GM10248 (cell line): ENCODE measurements at places on chromosomes 2 and 18.
A peak's percentile ranks its signal among the peaks of the same experiment; 100 is the strongest.

- no peak for DNase-seq
Observed at GRCh38 chr2:241199286-241199685, 10.8 kb downstream of the ANO7 start.

DNA sequence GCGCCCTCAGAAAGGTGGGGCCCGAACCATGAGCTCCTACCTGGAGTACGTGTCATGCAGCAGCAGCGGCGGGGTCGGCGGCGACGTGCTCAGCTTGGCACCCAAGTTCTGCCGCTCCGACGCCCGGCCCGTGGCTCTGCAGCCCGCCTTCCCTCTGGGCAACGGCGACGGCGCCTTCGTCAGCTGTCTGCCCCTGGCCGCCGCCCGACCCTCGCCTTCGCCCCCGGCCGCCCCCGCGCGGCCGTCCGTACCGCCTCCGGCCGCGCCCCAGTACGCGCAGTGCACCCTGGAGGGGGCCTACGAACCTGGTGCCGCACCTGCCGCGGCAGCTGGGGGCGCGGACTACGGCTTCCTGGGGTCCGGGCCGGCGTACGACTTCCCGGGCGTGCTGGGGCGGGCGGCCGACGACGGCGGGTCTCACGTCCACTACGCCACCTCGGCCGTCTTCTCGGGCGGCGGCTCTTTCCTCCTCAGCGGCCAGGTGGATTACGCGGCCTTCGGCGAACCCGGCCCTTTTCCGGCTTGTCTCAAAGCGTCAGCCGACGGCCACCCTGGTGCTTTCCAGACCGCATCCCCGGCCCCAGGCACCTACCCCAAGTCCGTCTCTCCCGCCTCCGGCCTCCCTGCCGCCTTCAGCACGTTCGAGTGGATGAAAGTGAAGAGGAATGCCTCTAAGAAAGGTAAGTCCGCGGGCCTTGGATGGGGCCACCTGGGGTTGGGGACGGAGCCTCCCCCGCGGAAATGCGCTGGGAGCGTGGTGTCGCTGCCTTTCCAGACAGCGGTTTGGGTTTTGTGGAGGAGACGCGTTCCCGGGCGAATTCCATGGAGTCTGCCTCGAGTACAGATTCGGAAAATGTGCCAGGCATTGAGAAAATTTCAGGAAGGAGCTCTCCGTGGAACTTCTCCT, 559 bp downstream of the HOXD1 start:
- no peak for DNase-seq

DNA sequence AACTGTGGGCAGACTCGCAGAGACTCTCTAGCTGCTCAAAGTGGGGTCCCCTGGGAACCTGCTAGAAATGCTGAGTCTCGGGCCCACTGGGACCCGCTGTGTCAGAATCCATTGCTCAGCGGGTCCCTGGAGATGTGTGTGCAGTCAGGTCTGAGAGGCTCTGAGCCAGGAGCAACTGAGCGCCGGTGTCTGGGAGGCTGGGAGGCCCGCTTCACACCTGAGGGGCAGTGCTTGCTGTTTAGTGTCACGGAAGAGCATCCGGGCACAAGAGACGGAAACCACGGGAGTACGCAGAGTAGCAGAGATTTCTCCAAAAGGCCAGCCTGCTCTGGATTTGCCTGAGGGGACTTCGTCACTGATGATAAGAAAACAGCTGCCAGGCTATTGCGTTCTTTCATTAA, 70.1 kb downstream of the EDAR start:
- DNase-seq: no peak

DNA sequence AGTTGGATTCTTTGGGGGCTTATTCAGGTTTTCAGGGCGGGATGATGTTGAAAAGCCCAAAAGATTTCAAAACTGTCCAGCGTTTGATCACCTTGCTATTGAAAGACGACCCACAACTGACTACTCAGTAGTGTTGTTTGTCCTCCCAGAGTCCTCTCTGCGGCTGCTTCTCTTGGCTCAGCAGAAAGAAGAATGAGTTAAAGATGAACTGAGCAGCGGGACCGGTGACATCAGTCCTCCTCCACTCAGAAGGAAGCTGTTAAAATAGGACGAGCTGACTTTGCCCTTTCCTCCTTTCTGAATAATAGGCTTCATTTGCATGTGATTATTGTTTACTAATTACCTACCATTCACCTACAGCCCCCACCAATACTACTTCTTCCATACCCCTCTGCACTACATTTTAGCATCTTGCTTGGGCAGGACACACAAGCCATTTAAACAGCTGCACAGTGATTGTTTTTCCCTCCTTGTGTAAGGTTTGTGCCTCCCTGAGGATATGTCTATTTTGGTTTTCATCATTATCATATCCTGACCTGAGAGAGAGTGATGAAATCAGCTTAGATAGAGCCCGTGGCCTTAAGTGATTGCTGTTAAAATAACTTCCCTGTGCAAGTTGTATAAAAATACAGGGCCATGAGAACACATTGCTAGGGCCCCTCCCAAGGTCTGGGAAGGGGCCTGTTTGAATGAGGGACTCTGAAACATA, 261.8 kb downstream of the FHOD3 start:
- DNase-seq: no peak

- no peak for DNase-seq
Observed at GRCh38 chr2:200131307-200131706, 175.2 kb upstream of the SPATS2L start.

DNA sequence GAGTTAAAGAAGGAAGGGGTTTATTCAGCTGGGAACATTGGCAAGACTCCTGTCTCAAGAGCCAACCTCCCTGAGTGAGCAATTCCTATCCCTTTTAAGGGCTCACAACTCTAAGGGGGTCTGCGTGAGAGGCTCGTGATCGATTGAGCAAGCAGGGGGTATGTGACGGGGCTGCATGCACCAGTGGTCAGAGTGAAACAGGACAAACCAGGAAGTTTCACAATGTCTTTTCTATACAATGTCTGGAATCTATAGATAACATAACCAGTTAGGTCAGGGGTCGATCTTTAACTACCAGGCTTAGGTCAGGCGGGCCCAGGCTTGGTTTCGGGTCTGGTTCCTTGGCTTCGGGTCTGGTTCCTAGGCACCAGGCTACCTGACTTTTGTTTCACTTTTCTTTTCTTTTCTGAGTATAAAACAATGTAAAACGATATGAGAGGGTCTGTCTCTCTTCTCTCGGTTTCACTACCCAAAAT, 30.1 kb upstream of the LIPG start:
- DNase-seq: no peak

DNA sequence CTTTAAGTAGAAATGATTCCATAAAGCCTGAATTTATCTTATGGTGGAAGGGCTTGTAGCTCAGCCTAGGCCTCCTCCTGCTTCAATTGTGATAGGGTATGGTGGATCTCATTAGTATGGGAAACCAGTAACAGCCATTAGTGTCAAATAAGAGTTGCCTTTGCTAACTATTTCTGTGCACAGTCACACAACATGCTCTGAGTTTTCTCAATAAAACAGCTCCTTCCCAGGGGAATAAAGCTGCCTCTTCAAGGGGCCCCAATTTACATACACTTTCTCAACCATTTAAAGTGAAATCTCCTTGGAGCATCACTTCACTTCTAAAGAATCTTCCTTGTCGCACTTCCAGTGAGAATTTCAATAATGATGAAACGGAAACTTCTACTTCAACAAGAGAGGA, 53.4 kb downstream of the KLF7 start:
- no peak for DNase-seq

DNA sequence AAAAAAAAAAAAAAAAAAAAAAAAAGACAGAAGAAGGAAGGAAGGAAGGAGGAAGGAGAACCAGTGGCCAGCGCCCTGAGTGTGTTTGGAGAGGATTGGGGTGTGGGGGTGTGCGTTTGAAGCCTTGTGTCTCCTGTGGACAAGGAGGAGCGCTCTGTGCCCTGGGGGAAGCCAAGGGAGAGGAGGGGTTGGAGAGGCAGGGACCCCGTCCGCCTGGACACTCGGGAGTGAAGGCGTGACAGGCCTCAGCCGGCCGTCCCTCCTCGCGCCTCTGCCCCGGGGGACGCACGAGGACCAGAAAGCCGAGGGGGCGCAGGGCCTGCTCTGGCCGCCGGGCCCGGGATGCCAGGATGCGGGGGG, 44.9 kb downstream of the SERTAD2 start:
- no peak for DNase-seq

- DNase-seq: peak; percentile 50
Observed at GRCh38 chr2:174593574-174594203, 3.9 kb downstream of the WIPF1 start.

GRCh38 chr2:98793897-98794830, 63.2 kb upstream of the MGAT4A start:
- DNase-seq: no peak

GRCh38 chr2:3823748-3824147, 120.4 kb downstream of the DCDC2C start:
- DNase-seq: no peak

DNA sequence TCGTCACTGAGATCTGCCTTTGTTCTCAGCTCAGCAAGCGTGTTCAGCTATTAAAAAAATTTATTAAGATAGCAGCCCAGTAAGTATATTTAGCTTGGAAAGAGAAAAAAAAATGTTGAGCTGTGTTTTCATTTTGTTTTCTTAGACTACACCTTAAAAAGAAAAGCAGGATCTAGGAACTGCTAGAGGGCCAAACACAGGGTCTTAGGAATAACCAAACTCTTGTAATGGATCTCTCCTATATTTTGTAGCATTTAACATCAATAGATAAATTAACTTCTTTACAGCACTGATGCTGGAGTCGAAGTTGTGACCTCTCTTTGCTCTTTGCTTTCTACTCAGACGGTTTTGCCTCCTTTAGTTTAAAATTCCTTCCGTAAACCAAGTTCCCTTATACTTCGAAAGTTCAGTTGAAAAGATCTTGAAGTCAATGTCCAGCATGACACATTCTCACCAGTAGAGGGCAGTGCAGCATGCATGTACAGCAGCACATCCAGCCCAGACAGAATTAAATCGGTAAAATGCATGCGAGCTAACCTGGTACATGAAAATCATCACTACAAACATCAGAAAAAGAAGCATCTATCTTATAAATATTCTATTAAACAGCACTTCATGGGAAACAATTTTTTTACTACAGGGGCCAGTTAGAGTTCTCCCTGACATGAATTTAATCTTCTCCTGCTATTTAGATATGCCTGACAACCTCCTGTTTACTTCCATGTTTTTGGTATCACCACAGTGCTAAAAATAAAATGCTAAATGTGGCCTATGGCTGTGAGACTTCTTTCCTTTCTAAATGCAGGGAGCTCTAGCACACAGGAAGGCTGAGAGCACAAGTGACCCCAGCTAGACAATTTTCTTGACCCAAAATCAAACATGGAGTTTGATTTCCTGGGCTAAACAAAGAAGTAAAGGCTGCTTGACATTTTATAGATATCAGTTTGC, 48.2 kb upstream of the MAP3K20 start:
- DNase-seq: peak; percentile 64

- no peak for DNase-seq
Observed at GRCh38 chr2:24507549-24507948, 16.5 kb downstream of the NCOA1 start.

- DNase-seq: no peak
Observed at GRCh38 chr2:74418312-74418711, 3.1 kb downstream of the C2orf81 start.

- DNase-seq: no peak
Observed at GRCh38 chr2:2686222-2686621, 355.1 kb upstream of the MYT1L start.

GRCh38 chr2:158818511-158818910, 23.4 kb downstream of the DAPL1 start:
- DNase-seq: no peak

DNA sequence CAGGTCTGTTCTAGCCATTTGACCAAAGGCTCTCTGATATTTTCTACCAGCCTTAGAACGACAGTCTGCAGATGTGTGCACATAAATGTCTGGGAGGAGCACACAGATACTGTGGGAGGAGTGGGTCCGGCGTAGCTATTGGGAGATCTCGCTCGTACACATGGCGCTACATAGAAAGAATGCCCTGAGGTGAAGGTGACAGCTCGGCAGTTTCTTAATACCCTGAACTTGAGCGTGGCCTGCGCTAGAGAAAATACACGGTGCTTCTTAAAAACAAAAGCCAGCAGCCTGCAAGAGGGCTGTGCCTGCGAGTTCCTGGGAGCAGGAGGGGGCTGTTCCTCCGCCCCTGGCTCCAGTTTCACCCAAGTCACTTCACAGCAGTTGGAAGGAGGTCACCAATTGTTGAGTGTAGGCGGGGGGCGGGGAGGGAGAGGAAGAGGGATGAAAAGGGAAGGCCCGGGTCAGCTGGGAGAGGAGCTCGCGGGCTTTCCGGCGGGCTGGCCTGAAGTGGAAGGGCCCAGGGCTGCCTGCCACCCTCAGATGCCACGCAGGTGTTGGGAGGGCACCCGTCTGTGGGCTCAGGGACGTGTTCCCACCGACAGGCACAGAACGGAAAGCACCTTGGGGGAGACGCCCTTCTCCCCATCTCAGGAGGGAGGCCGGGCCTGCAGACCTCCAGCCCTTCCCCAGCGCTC, 124.7 kb upstream of the ZNF516 start:
- no peak for DNase-seq

DNA sequence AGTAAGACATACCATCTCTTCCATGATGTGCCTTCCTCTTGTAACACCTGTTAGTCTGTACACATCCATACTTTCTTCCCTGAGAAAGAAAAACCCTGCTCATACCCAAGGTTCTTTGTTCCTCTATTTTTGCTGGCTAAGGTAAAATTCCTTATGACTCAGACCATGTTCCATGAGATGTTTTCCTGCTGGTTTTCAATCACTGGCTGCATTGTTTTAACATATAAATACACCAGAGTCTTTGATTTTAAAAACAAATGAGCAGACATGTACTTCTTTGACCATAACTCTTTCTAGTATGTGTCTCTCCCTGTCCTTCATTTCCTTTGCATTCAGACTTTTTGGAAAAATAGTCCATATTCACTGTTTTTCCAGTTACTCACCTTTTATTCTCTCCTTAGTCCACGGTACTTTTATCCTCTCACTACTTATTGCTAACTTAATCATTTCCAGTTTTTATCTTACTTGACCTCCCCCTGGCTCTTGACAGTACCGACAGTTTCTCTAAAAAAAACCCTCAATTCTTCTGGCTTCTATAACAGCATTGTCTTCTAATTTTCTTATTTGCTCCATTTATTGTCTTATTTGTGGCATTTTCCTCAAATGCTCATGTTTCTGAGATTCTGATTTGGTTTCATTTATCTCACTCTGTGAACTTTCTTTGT, 4.3 kb downstream of the VAPA start:
- no peak for DNase-seq

DNA sequence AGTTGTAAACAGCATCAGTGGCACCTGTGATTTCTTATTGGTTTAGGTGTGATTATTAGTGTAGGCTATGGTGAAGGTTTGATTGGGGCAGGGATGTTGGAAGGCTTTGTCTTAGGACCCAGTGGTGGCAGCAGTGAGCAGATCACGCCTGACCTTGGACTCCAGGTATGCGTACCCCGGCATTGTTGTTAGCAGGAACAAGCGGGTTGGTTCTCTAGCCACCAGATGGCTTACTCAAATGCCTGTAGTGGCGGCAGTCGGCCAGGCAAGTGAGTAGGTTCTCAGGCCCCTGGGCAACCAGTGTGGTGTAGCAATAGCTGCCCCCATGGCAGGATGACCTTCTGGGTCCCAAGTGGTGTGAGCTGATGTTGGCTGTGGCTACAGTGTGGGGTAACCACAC, 558.3 kb downstream of the KCNJ3 start:
- no peak for DNase-seq

DNA sequence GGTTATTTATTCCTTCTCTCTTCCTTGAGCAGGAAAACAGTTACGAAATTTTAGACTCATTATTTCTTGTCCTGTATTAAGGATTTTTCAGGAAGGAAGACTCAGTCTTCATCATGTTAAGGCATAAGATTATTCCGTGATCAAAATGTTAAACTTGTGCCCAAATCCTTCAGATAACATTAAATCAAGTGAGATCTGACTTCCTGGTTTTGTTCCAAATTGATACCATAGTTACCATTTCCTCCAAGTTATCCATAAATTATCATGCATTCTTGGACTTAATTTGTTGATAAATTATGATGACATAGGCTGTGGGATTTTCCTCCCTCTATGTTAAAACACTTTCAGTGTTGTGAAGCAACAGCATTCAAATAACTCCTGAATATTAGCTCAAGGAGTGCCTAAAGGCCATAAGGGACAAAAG, 31.9 kb downstream of the EFEMP1 start:
- no peak for DNase-seq
